ENCODE measurements at places on chromosomes 1 and 21. TPM values are rescaled to one million over a fixed set of nuclear protein-coding genes. Genes with fewer than 3 reads are reported as not detected.
A peak's percentile ranks its signal among the peaks of the same experiment; 100 is the strongest.

DNA sequence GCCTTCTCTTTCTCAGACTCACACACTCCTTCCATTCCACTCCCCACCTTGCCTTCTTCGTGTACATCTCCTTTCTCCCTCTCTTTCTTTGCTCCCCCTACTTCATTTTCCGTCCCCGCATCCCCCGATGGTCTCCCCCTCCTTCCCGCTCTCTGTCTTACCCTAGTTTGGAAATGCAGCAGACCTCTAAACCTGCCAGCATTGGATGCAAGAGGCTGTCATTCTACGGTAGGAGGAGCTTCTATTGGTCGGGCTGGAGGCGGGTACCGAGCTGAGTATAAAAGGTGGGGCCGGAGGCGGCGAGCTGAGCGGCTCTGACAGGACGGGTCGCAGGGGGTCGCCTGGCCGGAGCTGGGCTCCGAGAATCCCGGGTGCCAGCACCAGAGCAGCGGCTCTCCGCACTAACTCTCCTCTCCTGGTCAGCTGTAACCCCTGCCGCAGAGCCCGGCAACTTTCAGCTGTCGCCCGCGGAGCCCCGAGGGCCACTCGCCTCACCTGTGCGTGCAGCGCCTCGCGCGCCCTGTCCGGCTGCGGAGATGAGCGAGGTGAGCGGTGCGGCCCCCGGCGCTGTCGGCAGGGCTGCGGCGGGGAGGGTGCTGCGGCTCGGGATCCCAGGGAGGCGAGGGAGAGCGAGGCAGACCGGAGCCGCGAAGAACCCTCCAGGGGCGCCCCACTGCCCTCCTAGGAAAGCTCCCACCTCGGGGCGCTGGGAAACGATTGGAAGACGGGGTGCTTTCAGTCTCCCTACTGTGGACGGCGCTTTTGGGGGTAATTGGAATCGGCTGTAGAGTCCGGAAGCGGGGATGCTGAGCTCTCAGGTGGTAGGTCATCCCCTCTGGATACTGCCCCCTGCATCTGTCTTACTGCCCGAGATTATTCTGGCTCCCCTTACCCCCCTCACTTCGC, at the start of gene PCP4L1:
PCP4L1 (plus strand) TSS at position 307 of the 906 bp plus-strand sequence; CDS start at position 537, 230 bp downstream.
- peaks cover 37% of the 10 kb centered on the region for H3K27me3 ChIP-seq
- peak within 1 kb of the TSS; percentile 37 for H3K4me3 ChIP-seq
- no peaks in the 10 kb centered on the region for H3K4me1 ChIP-seq
- H3K36me3 ChIP-seq, result no peaks in the 10 kb centered on the region
- no peak within 1 kb of the TSS for H3K27ac ChIP-seq

- DNase-seq, result peak; percentile 51
- peak overlapping the region; percentile 84 for H3K27ac ChIP-seq
- no peaks in the 10 kb centered on the region for H3K36me3 ChIP-seq
- H3K27me3 ChIP-seq, result no peaks in the 10 kb centered on the region
- peak overlapping the region; percentile 88 for H3K4me3 ChIP-seq
Observed at GRCh38 chr1:89633800-89634625, 1.1 kb downstream of the LRRC8C start.

The NPHS2 gene
- total RNA-seq, result not detected

DNA sequence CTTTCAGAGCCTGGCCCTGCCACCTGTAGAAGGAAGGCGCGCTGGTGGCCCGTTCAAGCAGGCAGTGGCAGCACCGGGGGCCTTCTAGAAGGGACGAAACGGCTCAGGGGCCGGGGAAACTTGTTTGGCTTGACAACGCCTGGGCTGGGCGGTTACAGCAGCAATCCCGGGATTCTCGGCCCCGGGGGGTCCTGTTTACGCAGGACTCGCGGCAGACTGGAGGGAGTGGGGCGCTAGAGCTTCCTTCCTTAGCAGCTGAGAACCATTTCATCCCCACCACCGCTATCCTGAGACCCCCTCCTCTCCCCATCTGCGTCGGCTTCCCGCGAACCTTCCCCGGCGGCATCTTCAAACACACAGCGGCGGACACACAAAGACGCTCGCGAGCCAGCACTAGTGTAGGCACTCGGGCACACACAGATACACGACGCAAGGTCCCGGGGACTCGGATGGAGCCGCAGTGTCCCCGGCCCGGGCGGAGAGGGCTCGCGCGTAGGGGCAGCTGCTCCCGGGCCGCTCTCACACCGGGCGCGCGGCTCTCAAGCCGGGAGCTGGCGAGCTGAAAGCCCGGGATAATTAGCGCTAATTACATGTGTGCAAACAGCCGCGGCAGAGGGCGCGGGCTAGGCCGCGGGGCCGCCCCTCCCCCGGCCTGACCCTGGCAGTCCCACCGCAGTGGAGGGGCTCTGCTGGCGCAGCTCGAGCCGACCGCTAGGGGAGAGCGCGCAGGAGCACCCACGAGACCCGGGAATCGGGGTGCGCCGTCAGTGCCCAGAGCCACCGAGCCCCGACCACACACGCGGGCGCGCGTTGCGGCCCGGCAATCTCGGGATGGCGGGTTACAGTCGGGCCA, 271.4 kb downstream of the FOXD2 start:
- H3K27me3 ChIP-seq, result peaks cover 26% of the 10 kb centered on the region
- no peak for DNase-seq
- H3K27ac ChIP-seq, result no peak overlapping the region

DNA sequence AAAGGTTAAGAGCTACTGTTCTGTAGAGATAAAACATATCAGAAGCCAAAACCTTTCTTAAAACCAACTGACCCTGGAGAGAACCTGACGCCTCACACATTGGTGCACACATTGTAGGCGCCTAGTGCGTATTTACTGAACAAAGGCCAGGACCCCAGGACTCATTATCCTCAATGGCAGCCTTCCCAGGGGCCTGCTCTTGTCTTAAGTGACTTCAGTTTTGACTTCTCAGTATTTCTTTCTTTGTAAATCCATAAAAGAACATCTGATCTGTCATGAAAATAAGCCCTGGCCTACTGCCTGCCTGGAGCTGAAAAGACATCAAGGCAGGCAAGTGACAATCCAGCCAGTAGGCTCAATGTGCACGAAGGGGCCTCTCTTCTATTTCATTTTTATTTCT, 27.6 kb downstream of the ABCA4 start:
- H3K36me3 ChIP-seq, result no peaks in the 10 kb centered on the region
- H3K4me1 ChIP-seq, result peaks cover 35% of the 10 kb centered on the region
- no peak for DNase-seq
- H3K4me3 ChIP-seq, result no peak overlapping the region

The RPTN gene
- total RNA-seq, result not detected

DNA sequence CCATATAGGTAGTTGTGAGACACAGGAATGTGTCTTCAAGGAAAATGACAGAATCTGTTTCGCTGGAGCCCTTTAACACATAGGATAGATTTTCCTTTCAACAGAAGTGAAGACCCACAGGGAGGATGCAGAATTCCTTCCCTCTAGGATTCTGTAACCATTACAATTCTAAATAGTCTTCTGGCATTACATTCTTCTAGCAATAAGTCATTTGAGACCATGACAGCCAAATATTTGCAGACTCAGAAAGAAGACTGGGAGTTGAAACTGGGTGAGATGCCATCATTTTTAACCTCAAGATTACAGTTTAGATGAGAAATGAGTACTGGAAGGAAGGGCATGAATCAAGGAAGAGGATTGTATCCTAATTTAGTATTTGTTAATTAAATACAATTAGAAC, 61.6 kb downstream of the ZBTB18 start:
- no peak overlapping the region for H3K27ac ChIP-seq
- H3K27me3 ChIP-seq, result no peaks in the 10 kb centered on the region
- no peak overlapping the region for H3K4me3 ChIP-seq
- no peaks in the 10 kb centered on the region for H3K36me3 ChIP-seq
- peaks cover 3% of the 10 kb centered on the region for H3K4me1 ChIP-seq
- DNase-seq, result peak; percentile 94

The ETV3 gene
- total RNA-seq, result 11.3 TPM

DNA sequence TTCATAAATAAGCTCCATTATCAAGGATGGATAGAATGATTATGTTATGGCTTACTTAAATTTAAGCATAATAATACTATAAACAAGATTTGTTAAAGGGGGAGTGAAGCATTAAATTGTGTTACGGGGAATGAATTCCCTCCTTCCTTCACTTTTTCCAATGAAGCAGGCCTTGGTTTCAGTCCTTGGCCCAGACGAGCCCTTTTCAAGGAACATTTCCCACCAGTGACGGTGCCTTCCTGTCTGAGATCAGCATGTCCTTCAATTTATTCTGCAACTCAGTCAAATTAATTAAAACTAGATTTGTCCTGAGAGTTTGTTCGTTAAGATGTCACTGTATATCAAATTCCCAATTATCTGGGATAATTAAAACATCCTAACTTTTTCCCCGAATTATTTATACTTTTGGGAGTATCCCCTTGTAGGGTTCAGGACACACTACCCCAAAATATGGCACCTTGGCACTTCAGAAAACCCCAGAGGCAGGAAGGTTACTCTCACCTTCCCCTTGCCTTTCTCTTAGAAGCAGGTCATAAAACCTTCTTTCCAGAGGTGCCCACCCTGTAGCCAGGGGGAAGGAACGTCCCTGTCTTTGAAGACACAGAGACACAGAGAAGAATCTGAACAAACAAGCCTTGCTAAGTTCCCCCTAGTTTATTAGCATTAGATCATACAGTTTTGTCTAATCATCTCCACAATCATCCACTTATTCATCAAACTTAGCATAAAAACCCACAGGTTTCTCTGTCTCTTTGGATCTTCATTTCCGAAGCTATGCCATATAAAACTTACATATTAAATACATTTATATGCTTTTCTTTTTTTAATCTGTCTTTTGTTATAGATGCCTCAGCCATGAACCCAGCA, 86.2 kb upstream of the ARHGAP29 start:
- H3K27me3 ChIP-seq, result no peaks in the 10 kb centered on the region
- peaks cover 21% of the 10 kb centered on the region for H3K4me1 ChIP-seq

The DDI2 gene
- total RNA-seq, result 10.8 TPM

The THEMIS2 gene
- total RNA-seq, result 43.6 TPM

- peak; percentile 88 for DNase-seq
- H3K36me3 ChIP-seq, result no peaks in the 10 kb centered on the region
- peak overlapping the region; percentile 80 for H3K4me3 ChIP-seq
- peaks cover 12% of the 10 kb centered on the region for H3K4me1 ChIP-seq
Observed at GRCh38 chr1:8027748-8028570, 1.9 kb upstream of the ERRFI1 start.

The TTC24 gene
- not detected for total RNA-seq

The FOXD2 gene
- total RNA-seq, result 0.83 TPM

- H3K4me3 ChIP-seq, result no peak overlapping the region
- no peaks in the 10 kb centered on the region for H3K4me1 ChIP-seq
- no peaks in the 10 kb centered on the region for H3K27me3 ChIP-seq
- no peaks in the 10 kb centered on the region for H3K36me3 ChIP-seq
- H3K27ac ChIP-seq, result no peak overlapping the region
Observed at GRCh38 chr21:29639366-29640079, 300.3 kb downstream of the GRIK1 start.

The KRTAP20-2 gene
- not detected for total RNA-seq

The ADGRL2 gene
- total RNA-seq, result 61.4 TPM

- H3K4me3 ChIP-seq, result no peak overlapping the region
- DNase-seq, result no peak
- peaks cover 4% of the 10 kb centered on the region for H3K36me3 ChIP-seq
Observed at GRCh38 chr1:66648901-66649595, 103.2 kb upstream of the DYNLT5 start.

The CRP gene
- total RNA-seq, result not detected

- H3K36me3 ChIP-seq, result no peaks in the 10 kb centered on the region
- H3K4me1 ChIP-seq, result no peaks in the 10 kb centered on the region
- peaks cover 5% of the 10 kb centered on the region for H3K27me3 ChIP-seq
Observed at GRCh38 chr1:1946540-1946939, 27.5 kb upstream of the TMEM52 start.

DNA sequence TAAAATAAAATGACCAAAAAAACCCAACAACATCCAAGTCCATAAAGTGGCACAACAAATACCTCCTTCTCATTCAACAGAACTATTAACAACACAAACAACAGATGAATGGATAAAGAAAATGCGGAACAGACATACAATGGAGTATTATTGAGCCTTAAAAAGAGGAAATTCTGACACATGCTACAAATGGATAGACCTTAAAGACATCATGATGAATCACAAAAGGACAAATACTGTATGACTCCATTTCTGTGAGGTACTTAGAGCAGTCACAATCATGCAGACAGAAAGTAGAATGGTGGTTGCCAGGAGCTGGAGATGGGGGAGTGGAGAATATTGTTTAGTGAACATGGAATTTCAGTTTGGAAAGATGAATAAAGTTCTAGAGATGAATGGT, 42.6 kb downstream of the EYA3 start:
- H3K27me3 ChIP-seq, result no peaks in the 10 kb centered on the region
- H3K27ac ChIP-seq, result no peak overlapping the region
- no peak for DNase-seq
- no peaks in the 10 kb centered on the region for H3K36me3 ChIP-seq
- H3K4me3 ChIP-seq, result no peak overlapping the region
- H3K4me1 ChIP-seq, result no peaks in the 10 kb centered on the region

GRCh38 chr1:18429654-18430053, 51.1 kb upstream of the KLHDC7A start:
- DNase-seq, result no peak
- no peak overlapping the region for H3K27ac ChIP-seq
- H3K4me3 ChIP-seq, result no peak overlapping the region
- H3K27me3 ChIP-seq, result no peaks in the 10 kb centered on the region
- H3K4me1 ChIP-seq, result no peaks in the 10 kb centered on the region

- no peak overlapping the region for H3K27ac ChIP-seq
- H3K4me1 ChIP-seq, result no peaks in the 10 kb centered on the region
- H3K36me3 ChIP-seq, result no peaks in the 10 kb centered on the region
Observed at GRCh38 chr1:228381356-228381755, 25.3 kb downstream of the TRIM11 start.

- H3K4me3 ChIP-seq, result peak overlapping the region; percentile 71
- H3K27ac ChIP-seq, result peak overlapping the region; percentile 83
- DNase-seq, result peak; percentile 49
- no peaks in the 10 kb centered on the region for H3K36me3 ChIP-seq
- no peaks in the 10 kb centered on the region for H3K27me3 ChIP-seq
Observed at GRCh38 chr1:167722152-167722869, 529 bp downstream of the MPZL1 start.

- H3K36me3 ChIP-seq, result no peaks in the 10 kb centered on the region
- no peak for DNase-seq
- no peaks in the 10 kb centered on the region for H3K4me1 ChIP-seq
- no peaks in the 10 kb centered on the region for H3K27me3 ChIP-seq
- no peak overlapping the region for H3K27ac ChIP-seq
Observed at GRCh38 chr1:79150576-79150975, 144.0 kb upstream of the ADGRL4 start.

The GPR37L1 gene
- total RNA-seq, result not detected

GRCh38 chr1:166915941-166916340, 39.9 kb upstream of the TADA1 start:
- no peaks in the 10 kb centered on the region for H3K36me3 ChIP-seq
- H3K4me3 ChIP-seq, result no peak overlapping the region
- no peaks in the 10 kb centered on the region for H3K4me1 ChIP-seq
- no peak overlapping the region for H3K27ac ChIP-seq
- DNase-seq, result no peak

DNA sequence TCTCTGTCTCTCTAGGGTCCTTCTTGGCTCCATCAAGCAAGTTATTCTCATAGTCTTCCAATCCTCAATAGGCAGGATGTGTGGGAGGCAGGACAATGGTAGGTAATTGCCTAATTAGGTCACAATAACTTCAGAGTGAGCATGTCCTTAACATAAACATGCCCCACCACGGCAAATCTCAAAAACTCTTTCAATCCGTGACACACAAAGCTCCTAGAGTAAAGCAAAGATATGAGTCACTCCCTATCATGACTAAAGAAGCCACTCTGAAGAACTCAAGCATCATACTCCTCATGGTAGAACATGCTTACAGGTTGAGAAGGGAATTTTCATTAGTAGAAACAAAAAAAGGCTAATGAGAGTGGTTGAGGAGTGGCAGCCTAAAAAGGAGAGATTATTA, 4.9 kb downstream of the HAO2 start:
- no peaks in the 10 kb centered on the region for H3K4me1 ChIP-seq
- H3K27me3 ChIP-seq, result no peaks in the 10 kb centered on the region
- H3K4me3 ChIP-seq, result no peak overlapping the region
- no peaks in the 10 kb centered on the region for H3K36me3 ChIP-seq
- DNase-seq, result peak; percentile 41
